HCT116 (cell line): ENCODE measurements at places on chromosomes 13 and 19.

- H3K4me3 ChIP-seq = no peak overlapping the region
- peaks cover 7% of the 10 kb centered on the region; the same call in 1 of the 2 replicates for H3K27me3 ChIP-seq
- H3K4me1 ChIP-seq = no peaks in the 10 kb centered on the region
- no peaks in the 10 kb centered on the region for H3K36me3 ChIP-seq
These were observed 14.3 kb downstream of the VSTM2B start for GRCh38 chr19:29540114-29540513.

DNA sequence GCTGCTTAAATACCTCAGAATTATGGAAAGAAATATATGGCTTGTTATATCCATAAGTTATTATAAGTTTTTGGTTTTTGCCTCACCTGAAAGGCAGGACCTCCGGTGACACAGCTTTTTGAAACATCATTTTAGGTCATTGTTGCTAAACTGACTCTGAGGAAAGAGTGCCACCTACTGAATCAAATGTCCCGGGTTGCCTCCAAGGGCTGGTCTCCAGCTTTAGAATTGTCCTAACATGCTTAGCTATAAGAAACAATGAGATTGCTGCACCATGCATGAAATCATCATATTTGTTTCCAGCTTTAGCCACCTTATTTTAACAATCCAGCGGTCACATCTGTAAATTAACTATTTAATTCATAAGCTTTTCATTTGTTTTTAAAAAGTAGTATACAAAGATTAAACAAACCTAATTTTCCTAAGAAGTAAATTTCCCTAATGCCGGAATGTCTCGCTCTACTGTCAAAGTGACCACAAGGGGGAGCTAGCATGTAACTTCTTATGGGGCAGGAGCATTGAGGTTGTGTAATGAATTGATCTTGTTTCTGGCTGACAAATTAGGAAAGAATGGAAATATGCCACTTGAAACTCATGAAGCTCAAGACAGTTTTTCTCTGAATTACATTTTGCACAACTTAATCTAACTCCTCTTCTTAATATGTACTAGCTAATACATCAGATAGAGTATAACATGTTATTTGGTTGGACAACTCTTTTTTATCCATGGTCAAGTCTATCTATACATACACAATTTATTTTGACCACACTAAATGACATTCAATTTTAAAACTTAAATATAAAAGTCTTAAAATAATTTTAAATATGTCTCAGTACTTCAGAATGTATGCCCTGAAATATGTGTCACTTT is 6.7 kb upstream of the PCDH17 start:
- no peak overlapping the region for H3K27ac ChIP-seq
- H3K4me3 ChIP-seq = no peak overlapping the region
- H3K36me3 ChIP-seq = no peaks in the 10 kb centered on the region
- no peak for DNase-seq
- H3K27me3 ChIP-seq = no peaks in the 10 kb centered on the region
- H3K4me1 ChIP-seq = no peaks in the 10 kb centered on the region

- H3K4me1 ChIP-seq = no peaks in the 10 kb centered on the region
- H3K27ac ChIP-seq = no peak overlapping the region
- no peaks in the 10 kb centered on the region for H3K36me3 ChIP-seq
- no peak overlapping the region for H3K4me3 ChIP-seq
- DNase-seq = no peak
These were observed 16.8 kb downstream of the PABPC3 start for GRCh38 chr13:25112695-25113255.

DNA sequence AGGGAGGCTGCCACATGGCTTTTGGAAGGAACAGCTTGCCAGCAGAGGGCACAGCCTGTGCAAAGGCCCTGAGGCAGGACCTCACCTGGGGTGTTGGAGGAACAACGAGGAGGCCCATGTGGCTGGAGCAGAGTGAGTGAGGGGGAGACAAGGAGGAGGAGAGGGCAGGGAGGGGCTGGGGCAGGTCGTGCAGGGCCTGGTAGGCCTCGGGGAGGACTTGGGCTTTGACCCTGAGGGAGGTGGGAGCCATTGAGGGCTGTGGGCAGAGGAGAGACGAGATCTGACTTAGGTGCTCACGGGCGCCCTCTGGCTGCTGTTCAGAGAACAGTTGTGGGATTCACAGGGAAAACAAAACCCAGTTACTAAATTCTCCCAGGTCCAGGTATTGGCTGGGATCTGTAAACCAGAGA is 25.2 kb downstream of the ZNRF4 start:
- H3K27me3 ChIP-seq = no peaks in the 10 kb centered on the region
- H3K4me1 ChIP-seq = no peaks in the 10 kb centered on the region
- H3K36me3 ChIP-seq = no peaks in the 10 kb centered on the region
